ENCODE measurements at places on chromosomes 6 and 20.

DNA sequence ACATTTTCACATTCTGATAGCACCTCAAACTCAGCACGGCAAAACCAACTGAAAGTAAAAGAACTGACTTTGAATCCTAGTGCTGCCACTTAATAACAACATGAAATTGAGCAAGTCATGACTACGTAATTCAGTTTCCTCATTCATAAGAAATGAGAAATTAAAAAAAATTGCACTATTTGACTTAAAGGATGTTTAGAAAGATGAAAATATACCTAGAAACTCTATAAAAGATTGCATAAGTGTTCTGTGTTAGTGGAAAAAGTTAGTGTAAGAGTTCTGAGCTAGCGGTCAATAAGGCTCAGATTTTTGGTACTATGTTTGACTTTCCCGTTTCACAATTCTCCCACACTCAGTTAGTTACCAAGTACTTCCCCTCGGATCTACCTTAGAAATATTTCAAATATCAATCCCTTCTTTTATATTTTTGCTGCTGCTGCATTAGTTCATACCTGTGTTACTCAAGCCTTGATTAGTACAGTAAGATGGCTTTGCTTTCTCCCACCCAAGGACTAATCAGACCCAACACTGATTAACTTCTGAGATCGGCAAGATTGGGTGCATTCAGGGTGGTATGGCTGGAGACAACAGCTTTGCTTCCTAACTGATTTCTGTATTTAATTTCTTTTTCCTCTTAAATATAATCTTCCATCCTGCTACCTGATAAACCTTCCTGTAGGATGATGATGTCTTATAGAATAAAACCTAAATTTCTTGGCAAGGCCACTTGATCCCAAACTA is 25.9 kb downstream of the ECHDC1 start:
- DNase-seq: no peak

DNA sequence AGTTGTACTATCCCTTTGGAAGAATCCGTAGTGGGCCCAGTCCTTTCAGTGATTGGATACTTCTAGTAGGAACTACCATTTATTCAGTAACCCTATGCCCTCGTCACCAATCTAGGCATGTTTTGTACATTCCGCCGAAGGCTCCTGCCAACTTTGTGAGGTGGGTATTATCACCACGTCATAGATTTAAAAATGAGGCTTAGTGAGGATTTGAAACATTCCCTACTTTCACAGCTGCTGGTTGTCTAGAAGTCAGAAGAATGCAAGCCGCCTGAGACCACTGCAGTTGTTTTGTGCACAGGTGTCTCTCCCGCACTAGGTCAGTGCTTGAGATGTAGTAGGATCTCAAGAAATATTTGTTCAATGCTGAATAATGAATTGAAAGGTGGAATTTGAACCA is 32.6 kb downstream of the ENPP1 start:
- no peak for DNase-seq

GRCh38 chr6:70110126-70111022 is 192.5 kb downstream of the COL9A1 start:
- DNase-seq: no peak

GRCh38 chr6:70552974-70553373 is 13.8 kb upstream of the SDHAF4 start:
- DNase-seq: no peak

- DNase-seq: no peak
Measured at GRCh38 chr6:148427333-148427732, 84.7 kb downstream of the SASH1 start.

DNA sequence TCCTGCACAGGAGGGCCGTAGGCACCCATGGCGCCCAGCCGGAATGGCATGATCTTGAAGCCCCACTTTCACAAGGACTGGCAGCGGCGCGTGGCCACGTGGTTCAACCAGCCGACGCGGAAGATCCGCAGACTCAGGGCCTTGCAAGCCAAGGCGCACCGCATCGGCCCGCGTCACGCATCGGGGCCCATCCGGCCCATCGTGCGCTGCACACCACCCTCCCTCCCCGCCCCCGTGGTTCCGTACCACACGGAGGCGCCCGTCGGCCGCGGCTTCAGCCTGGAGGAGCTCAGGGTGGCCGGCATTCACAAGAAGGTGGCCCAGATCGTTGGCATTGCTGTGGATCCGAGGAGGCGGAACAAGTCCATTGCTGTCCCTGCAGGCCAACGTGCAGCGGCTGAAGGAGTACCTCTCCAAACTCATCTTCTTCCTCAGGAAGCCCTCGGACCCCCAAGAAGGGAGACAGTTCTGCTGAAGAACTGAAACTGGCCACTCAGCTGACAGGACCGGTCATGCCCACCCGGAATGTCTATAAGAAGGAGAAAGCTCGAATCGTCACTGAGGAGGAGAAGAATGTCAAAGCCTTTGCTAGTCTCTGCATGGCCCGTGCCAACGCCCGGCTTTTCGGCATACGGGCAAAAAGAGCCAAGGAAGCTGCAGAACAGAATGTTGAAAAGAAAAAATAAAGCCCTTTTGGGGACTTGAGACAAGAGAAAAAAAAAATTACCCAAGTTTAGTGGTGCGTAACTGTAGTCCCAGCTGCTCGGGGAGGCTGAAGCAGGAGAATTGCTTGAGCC is 9.9 kb upstream of the NCOA5 start:
- DNase-seq: no peak

- peak; percentile 63 for DNase-seq
Measured at GRCh38 chr6:138004430-138005287, 102.6 kb downstream of the PERP start.

DNA sequence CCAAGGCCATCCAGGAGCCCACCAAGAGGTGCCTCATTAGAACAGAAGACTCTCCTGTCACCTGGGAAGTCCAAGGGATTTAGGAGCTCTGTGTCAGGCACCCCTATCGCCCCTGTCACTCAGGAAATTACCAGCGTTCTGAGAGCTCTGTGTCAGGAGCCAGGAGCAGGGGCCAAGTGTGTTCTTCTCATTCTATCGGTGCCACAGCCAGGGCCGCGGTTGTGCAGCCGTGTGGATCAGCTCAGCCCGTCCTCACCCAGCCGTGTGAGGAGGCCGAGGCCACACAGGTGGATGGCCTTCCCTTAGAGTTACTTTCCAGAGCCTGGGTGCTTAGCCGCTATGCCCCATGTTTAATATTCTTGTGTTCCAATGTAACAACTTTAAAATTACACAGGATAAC is 9.8 kb downstream of the MTG2 start:
- no peak for DNase-seq

DNA sequence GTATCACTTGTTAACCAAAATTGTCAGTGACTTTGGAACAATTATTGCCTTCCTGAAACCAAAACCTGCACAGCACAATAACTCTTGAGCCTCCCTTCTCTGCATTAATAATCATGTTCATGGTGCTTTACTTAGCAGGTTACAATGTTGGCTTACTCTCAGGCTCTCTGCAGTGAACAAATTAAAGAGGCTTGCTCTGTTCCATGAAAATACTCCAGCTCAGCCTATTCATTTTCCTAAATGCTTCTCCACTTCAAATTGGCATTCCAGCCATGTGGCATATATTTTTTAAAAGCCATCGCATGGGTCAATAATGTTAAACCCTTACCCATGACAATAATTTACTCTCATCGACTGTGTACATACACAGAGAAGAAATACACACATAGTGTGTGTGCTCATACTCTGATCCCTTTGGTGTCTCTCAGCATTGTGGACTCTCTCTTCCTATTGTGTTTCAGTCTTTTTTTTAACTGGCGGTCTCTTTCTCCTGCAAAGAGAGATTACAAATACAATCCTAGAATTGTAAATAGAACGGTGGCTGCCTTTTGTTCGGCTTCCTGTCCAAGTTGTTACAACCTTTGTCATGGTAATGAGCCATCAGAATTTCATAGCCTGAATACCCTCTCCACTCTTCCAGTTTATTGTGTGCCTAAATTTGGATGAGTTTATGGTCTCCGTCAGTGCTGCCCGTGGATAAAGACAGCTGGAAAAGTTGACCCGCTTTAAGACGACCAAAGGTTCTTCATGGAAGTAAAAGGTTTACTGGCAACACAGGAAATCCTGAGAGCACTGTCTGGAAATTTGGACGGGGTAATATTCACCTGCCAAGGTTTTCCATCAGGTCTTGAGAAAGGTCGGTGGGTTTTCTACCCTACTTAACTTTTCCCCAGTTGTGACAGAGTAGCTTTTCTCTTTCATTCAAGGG is 263.6 kb downstream of the CD83 start:
- no peak for DNase-seq

GRCh38 chr20:29301624-29302259 is 1955.7 kb upstream of the DEFB115 start:
- no peak for DNase-seq

DNA sequence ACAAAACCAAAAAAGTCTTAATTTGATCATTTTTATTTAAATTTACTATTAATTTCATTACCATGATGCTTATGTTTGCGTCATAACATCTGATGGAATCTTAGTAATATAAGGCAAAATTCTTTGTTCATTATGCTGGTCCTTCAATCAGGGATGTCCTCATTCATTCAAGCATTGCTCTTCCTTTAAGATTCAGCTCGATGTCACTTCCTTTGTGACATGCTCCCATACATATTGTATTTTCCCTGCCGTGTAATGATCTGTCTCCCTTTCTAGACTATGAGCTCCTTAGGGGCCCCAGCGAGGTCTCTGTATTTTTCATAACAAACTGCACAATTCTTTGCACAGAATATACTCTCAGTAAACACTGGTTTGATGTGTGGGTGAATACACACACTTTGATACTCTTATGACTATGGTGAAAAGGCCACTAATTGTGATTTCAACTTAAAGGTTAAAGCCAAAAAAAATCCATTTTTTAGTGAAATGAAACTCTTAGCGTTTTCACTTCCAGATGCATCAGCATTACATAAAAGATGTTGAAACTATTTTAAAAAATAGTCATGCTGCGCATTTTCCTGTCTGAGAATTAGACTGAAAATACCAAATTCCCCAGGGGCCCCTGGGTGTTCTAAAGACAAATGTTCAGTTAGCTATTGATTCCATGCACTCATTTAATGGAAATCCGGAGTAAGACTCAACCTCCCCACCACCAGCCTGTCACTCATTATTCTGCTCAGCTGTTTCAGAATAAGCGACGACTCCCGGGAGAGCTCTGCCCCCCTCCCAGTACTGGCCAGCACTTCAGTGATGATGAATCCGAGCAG is 169.7 kb downstream of the ATXN1 start:
- DNase-seq: no peak

DNA sequence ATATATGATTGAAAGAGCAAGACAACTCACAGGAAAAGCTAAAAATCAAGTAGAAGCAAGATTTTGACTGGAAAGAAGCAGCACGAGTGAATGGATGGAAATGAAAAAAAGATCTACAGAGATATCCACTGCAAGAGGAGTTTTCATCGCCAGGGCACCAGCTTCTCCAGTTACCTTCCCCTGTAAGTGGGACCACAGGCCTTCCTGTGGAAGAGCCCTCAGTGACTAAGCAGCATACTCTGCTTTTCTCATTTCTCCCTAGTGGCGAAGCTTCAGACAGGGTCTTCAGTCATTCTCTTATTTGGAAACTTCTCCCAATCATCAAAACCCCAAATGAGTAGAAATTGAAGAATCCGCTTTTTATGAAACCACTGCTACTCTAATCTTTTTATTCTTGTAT is 40.5 kb downstream of the ADGRB3 start:
- DNase-seq: no peak
